ENCODE measurements at places on chromosomes 1 and 21. TPM values are rescaled to one million over a fixed set of nuclear protein-coding genes. Genes with fewer than 3 reads are reported as not detected.

The CCDC185 gene
- total RNA-seq: not detected

The MPL gene
- 0.10 TPM for total RNA-seq

The ESPN gene
- total RNA-seq: 1.3 TPM

The IFI16 gene
- 150 TPM for total RNA-seq

The NOS1AP gene
- 0.98 TPM for total RNA-seq

The SPATA21 gene
- not detected for total RNA-seq

The LRRN2 gene
- total RNA-seq: not detected

The OPRD1 gene
- not detected for total RNA-seq

The MTR gene
- 34.9 TPM for total RNA-seq

The SLC26A9 gene
- under 0.01 TPM for total RNA-seq

The TRIM46 gene
- 6.9 TPM for total RNA-seq

The ORC1 gene
- total RNA-seq: 11.5 TPM

The GIPC2 gene
- 14.7 TPM for total RNA-seq

The STIL gene
- total RNA-seq: 22.9 TPM

The OR2L2 gene
- under 0.01 TPM for total RNA-seq

The LGR6 gene
- total RNA-seq: not detected
